Inflammatory macrophage treated with lipopolysaccharide for 1 hour (primary cell): ENCODE measurements at places on chromosomes 3 and 15.

- no peak for DNase-seq
These were observed 25.6 kb upstream of the ALDH1L1 start for GRCh38 chr3:126205717-126206655.

GRCh38 chr3:123423031-123423430 lies 25.9 kb downstream of the ADCY5 start:
- DNase-seq = no peak

GRCh38 chr3:57389271-57389670 lies 96.8 kb upstream of the ASB14 start:
- peak; percentile 48 for DNase-seq

DNA sequence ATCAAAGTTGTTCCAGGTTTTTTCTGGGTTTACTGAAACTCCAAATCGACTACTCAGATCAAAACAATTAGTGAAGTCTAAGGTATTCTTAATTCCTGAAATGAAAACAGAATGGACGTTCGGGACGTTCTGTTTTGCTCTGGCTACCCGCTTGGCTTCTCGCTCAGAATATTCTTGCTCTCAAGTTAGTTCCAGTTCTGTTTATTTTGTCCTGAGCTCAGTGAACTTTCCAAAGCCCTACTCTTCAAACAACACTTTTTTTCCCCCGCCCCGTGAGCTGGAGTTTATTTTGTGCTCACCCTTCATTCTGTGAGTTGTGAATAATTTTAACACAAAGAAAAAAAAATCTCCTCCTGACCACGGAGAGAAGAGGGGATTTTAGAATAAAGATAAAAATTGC lies 72.6 kb downstream of the SAMMSON start:
- no peak for DNase-seq
